ENCODE measurements at places on chromosomes 1 and 21.

GRCh38 chr1:41683681-41684500 is 199.4 kb upstream of the EDN2 start:
- DNase-seq = peak; percentile 4

DNA sequence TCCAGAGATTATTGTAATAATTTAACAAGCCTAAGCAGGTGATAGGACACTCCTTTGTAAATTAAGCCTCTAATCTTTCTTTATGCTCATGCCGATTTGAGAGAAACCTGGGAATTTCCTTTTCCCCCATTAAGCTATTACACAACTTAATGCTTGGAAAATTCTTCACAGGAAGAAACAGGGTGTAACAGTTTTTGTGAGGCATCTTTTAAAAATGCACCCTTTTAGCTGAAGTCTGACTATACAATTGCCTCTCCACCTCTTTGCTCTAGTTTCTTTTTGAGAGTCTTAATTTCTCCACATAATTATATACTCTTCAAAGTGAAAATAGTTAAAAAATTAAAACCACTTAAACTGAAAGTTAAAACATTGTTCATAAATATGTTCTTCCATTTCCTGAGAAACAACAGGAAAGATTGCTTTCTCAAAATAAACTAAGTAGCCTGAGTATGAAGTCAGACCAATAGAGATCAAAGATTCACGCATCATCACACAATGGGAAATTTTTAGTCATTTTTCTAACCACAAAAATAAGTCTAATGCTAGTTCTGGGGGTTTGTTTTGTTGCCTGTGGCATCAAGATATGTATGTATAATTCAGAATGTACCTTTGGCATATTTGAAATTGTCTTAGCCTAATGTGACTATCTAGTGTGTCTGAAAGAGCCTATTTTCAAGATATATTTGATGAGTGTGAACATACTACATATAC is 34.7 kb downstream of the LRRC8D start:
- no peak for DNase-seq

DNA sequence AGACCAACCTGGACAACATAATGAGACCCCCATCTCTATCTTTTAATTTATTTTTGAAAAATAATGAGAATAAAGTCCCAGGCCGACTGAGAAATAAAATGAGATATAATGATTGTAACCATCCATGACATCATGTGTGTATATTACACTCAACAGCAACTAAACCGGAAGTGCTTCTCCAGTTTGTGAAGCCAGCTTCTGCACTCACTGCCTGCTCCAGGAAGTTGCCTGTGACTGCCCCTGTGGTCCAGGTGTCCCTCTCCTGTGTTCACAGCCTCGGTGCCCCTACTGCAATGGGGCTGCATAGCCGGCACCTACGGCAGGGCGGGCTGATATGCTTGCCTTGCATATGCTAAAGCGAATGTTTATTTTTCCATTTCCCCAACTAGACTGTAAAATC is 68.3 kb downstream of the SSBP3 start:
- DNase-seq = no peak

DNA sequence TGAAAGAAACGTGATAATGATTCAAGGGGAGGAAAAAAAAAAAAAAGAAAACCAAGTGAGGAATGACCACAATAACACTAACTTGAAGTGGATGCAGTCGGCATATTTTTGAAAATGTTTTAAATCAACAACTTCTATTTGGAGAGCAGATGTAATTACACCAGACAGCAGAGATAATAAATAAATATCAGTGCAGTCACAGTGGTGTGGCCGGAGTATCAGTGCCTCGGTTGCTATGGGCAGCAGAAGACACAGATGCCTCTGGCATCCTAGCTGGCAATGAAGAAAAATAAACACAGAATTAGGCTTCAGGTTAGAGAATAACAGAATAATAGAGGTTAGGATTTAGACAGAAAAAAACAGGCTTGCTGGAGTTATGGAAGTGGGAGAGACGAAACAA is 888.3 kb downstream of the LTN1 start:
- DNase-seq = no peak

DNA sequence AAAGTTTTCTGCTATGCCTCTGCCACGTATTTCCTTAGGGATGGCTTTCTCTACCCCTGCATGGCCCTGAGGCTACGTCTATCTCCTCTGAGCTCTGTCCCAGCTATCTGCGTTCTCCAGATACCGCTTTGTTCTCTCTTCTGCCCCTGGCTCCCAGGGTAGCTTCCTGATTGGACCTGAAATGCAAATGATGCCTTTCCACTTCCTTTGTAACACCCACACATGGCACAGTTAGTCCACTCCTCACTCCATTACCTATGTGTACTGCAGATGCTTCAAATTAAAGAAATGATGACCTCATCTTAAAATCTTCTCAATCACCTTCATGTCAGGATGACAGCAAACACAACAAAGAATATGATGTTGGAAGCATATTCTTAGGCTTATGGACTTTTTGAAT is 138.6 kb upstream of the POGK start:
- no peak for DNase-seq

DNA sequence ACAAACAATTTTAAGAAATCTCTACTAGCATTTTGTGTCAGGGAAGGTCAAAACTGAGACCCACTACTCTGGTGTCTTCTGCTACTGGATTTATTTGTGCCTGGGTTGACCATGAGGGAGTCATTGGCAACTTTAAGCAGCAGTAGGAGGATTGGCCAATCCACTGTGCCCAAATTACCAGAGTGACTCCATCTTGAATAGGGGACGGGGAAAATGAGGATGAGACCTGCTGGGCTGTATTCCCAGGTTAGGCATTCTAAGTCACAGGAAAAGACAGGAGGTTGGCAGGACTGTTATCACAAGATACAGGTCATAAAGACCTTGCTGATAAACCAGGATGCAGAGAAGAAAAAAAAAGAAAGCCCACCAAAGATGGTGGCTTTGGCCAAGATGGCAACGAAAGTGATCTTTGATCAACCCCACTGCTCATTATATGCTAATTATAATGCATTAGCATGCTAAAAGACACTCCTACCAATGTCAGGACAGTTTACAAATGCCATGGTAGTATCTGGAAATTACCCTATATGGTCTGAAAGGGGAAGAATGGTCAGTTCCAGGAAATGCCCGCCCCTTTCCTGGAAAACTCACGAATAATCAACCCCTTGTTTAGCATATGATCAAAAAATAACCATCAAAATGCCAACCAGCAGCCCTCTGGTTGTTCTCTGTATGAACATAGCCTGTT is 200.9 kb downstream of the LTN1 start:
- no peak for DNase-seq

- no peak for DNase-seq
Observed at GRCh38 chr1:204475656-204476432, 18.8 kb downstream of the PIK3C2B start.
